ENCODE measurements at places on chromosomes 6 and 20.
A peak's percentile ranks its signal among the peaks of the same experiment; 100 is the strongest.

DNA sequence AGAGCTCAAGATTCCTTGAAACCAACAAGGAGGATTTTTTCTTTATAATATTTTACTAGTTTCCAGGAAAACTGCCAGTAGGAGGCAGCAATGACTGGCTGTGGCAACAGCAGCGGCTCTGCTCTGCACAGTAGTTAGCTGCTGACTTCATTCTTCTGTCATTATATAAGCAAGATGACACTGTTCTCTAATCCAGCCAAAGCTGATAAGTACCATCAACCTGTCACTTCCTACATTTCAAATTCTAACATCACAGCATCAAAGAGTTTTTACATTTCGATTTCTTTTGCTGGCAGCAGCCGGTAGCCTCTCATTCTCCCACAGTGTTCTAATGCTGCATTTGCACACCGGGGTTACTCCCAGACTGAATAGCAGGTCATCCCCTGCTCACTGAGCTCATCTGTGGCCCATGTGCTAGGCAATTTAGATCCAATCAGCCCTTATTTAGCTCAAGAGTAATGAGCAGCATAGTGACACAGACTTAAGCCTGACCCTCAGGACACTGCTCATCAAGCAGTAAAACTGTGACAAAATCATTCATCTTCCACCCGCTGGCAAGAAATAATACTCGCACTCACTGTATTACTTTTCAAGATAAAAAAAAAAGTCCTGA, 67.8 kb downstream of the MMS22L start:
- DNase-seq = peak; percentile 78

DNA sequence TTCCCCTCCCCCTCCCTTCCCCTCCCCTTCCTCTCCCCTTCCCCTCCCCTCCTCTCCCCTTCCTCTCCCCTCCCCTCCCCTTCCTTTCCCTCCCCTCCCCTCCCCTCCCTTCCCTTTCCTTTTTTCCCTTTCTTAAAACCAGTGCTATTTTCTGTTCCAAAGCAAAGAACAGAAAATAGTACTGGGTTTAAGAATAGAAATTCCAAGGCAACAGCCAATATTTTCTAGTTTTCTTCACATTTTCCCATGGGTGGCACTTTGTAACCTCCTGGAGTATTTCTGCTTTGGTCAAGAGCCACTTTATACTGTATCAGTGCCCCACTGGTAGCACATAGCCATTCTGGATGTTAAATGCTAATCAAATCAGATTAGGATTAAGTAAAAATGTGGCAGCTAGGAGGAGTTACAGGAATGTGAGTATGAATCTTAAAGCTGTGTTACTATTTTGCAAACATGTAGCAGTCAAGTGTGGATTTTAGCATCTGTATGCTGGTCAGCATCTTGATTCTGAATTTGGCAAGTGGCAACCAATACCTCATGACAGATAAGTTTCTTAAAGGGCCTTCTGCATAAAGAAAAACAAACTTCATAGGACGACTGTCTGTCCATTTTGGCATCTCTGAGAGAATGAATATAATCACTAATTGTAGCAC, 126.4 kb downstream of the CEP57L1 start:
- DNase-seq = no peak

DNA sequence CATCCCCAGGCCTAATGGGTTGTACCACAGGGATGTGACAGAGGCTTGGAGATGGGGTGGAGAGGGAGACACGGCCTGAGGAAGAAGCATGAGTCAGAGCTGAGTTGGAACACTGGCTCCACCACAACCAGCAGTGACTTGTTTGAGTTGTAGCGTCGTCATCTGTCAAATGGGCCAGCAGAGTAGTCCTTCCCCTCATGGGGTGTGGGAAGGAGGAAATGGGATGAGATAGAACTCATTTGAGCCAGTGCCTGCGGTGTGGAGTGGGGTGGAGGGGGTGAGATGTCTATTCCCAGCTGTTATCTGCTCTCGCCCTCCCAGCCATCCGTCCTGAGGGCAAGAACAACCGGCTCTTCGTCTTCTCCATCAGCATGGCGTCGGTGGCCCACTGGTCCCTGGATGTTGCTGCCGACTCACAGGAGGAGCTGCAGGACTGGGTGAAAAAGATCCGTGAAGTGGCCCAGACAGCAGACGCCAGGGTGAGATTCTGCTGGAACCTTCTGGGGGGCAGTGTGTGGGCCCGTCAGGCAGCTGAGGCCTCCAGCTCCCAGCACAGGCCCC, 32.5 kb downstream of the PLCG1 start:
- DNase-seq = peak; percentile 33

DNA sequence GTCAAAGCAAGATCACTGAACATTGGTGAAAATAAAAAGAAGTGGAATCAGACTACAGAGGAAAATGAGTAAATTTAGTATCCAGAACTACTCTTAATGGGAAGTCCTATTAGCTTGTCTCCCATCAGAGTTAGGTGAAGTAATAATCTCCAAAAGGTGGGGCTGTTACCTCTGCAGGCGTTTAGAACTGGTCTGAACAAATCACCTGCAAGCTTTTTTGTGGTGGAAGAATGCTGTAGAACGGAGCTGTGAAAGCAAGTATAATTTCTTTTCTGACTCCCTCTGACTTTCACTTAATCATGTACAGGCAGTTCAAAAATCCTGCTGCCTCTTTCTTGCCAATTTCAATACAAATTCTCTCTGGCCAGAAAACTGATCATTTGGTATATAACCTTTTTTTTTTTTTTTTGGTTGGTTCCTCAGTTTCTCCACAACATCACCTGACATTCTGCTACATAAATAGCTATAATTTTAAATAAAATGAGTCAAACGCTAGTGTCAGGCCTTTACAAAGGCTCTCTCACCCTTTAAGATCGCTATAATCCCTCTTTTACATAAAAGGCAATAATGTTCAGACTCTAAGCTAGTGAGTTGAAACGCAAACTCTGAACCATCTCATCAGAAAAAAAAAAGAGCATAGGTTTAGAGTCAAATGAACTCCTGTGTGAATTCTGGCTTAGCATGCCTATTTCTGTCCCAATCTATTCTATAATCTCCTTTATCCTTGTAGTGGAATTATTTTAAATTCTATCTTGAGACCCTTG, 38.8 kb downstream of the CITED2 start:
- DNase-seq = no peak

- DNase-seq = no peak
These were observed 34.6 kb upstream of the TMEM244 start for GRCh38 chr6:129895692-129896091.

DNA sequence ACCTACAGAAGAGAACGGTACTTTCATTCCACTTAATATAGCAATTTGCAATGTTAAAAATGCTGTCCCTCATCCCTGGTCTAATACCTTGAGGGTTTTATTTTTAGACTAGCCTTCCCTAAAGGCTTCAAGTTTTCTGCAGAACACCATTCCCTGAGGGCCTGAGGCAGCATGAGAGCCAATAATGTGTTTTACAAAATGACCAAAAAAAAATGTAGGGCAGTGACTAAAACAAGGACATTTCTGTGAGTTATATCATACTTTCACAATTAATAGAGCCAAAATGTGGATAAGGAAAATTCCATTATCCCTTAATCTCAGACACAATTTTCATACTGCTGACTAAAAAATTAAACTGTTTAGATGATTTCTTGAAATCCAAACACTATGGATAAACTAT, 22.7 kb downstream of the GPR63 start:
- peak; percentile 52 for DNase-seq

- DNase-seq = no peak
These were observed 51.7 kb downstream of the PPP1R3G start for GRCh38 chr6:5136851-5137250.

GRCh38 chr6:45988635-45989034, 27.0 kb downstream of the CLIC5 start:
- DNase-seq = no peak

GRCh38 chr6:111118826-111119225, 31.5 kb downstream of the SLC16A10 start:
- DNase-seq = no peak

GRCh38 chr6:109373762-109374161, 8.5 kb downstream of the CD164 start:
- DNase-seq = no peak

GRCh38 chr20:40565001-40565681, 123.9 kb downstream of the MAFB start:
- DNase-seq = peak; percentile 81

- DNase-seq = no peak
These were observed 395.7 kb upstream of the MAP3K7 start for GRCh38 chr6:90982581-90982980.
